Activated naive CD4-positive, alpha-beta T cell (primary cell): ENCODE measurements at places on chromosomes 16 and 17.

- no peak for DNase-seq
Observed at GRCh38 chr17:55466671-55467070, 44.6 kb downstream of the SMIM36 start.

GRCh38 chr17:71168053-71168741, 952.6 kb upstream of the SOX9 start:
- DNase-seq: no peak

DNA sequence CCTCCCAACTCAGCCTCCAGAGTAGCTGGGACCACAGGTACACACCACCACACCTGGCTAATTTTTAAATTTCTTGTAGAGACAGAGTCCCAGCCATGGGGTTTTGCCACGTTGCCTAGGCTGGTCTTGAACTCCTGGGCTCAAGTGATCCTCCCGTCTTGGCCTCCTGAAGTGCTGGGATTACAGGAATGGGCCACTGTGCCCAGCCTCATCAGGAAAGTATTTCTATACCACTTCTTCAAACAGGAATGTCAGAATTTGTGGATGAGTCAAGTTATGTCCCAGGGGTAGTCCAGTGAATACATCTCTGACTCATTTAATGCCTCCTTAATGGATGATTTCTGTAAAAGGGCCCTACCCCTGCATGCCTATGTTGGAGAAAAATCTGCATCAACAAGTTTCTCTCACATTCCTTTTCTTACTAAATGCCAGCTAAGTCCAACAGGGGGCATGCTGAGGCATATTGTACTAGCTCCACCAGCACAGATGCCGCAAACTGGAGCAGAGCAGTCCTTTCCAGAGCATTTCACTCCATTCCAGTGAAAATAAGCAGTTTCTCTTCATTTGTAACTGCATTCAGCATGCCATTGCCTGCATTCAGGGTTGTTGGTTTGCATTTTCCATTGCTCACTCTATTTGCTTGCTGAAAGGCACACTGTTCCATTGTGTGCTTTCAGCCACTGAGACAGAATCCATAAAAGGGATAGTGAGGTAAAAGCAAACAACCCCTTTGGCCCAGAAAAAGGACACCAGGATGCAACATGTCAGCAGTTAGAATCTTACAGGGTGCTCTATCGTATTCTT, 5.3 kb upstream of the CAVIN1 start:
- DNase-seq: no peak

DNA sequence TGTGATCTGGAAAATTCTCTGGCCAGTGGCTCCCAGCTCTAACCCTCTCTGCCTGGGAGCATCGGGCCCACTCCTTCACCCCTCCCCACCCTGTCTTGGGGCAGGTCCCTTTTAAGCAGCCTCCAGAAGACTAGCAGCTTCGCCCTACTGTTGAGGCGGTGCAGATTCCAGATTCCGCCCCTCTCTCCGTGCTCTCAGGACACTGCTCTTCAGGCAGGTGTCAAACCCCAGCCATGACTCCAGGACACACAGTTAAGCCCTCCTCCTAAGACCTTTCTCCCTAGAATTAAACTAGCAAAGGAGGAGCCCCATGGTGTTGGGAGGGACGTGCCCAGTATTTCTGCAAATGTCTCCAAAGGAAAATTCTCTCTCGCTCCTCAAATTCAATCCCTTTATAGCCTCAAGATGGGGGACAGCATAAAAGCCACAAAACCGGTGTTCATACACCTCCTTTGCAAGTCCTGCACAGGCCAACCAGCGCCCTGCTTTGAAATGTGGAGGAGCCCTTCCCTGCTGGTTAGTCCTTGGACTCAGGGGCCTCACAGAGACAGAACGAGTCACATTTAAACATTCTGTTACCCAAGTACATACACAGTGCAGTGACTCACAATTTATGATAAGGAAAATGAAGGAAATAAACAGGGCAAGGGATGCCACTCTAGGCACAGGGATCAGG, 7.2 kb downstream of the LPO start:
- DNase-seq: no peak

GRCh38 chr16:48076455-48077012, 79.3 kb downstream of the ABCC12 start:
- DNase-seq: no peak

DNA sequence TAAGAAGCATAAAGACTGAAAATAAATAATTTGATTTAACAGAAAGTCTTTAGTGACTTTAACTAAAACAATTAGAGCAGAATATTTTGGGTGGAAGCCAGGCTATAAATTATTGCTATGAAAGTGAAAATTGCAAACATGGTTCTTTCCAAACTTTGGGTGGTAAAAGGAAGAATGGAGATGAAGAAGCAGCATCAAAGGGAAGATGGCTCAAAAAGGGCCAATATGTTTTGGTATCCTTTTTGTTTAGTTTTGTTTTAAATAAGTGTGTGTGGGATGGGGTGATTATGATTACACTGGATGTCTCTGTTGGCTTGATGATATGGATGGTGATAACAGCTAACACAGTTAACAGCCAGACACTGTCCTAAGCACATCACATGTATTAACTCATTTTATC, 153.7 kb downstream of the CYB561 start:
- no peak for DNase-seq

DNA sequence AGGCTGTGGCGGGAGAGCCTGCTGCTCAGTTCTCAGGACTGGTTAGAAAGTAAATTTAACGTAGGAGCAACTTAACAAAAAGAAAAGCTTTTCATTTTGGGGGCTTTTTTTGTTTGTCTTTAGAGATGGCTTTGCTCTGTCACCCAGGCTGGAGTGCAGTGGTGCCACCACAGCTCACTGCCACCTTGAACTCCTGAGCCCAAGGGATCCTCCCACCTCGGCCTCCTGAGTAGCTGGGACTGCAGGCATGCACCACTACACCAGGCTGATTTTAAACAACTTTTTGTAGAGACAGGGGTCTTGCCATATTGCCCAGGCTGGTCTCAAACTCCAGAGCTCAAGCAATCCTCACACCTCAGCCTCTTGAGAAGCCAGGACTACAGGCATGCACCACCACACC, 205.0 kb downstream of the RPTOR start:
- no peak for DNase-seq

DNA sequence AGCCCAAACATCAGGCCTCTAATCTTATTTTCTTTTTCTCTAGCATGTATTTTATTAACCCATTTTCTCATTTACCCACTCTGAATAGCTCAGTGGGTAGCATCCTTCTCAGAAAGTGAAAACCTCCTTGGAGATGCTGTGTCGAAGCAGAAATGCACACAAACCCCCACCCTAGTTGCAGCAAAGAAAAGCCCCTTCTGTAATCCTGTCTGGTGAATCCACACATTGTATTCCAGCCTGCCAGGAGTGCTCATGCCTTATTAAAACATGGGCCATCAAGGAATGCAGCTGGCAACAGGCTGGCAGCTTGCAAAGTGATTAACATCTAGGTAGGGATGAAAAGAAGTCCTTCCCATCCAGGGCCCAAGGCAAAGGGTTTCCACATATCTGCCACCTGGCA, 39.7 kb upstream of the AXIN2 start:
- DNase-seq: no peak

GRCh38 chr16:3612510-3613466, 1.4 kb upstream of the SLX4 start:
- no peak for DNase-seq
